ENCODE measurements at places on chromosomes 12 and 14.

GRCh38 chr14:86020841-86021240, 490.9 kb downstream of the FLRT2 start:
- no peak for DNase-seq

GRCh38 chr12:130916241-130916911, 37.3 kb upstream of the ADGRD1 start:
- DNase-seq, result no peak

GRCh38 chr14:74843653-74844052, 32.3 kb downstream of the PROX2 start:
- no peak for DNase-seq

DNA sequence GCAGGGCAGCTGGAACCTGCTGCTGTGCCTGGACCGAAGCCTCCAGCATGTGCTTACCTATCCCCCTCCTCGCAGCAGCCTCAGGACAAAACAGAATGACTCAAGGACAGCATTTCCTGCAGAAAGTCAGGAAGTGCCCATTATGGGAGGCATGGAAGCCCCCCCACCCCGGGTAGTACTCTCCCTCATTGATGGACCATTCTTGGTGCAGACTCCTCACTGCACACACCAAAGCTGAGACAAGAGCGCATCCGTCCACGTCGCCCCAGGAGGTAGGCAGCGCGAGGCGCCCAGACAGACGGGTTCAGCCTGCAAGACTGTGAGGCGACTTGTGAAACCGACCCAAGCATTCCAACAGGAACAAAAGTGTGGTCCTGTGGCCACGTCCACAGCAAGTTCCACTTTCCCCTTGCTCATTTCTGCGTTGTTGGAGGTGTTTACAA, 243.9 kb upstream of the ATXN7L3B start:
- DNase-seq, result no peak

- DNase-seq, result no peak
These were observed 185.6 kb upstream of the ARID2 start for GRCh38 chr12:45543887-45544286.

DNA sequence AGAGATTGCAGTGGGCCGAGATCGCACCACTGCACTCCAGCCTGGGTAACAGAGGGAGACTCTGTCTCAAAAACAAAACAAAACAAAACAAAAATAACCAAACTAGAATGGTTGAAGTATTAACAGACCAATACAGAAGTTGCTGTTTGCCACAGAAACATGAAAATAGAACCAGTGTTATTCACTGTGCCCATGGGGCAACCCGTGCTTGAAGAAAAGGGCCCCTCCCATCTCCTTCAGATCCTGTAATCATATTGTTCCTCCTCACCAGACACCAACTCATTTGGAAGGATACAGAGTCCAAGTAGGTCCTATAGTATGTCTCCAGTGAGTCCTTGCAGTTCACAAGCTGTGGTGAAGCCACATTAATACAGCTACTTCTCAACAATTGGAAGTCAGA, 30.9 kb downstream of the SLC35F4 start:
- no peak for DNase-seq

DNA sequence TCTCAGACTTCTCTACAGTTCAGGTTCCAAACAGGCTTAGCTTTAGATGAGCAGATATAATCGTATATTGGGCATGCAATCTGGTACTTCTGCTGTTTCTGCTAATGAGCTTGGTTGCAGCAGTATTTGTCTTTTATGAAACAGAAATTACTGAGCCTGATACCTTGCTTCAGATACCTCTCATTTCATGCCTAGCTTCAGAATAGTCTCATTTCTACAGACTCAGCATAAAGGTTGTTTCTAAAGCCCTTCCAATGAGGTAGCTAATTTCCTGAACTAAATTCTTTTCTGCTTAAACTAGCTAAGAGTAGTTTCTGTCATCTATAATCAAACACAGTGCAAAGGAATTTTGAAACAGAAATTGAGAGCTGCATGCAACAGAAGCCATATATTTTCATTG, 275.0 kb upstream of the KITLG start:
- no peak for DNase-seq

DNA sequence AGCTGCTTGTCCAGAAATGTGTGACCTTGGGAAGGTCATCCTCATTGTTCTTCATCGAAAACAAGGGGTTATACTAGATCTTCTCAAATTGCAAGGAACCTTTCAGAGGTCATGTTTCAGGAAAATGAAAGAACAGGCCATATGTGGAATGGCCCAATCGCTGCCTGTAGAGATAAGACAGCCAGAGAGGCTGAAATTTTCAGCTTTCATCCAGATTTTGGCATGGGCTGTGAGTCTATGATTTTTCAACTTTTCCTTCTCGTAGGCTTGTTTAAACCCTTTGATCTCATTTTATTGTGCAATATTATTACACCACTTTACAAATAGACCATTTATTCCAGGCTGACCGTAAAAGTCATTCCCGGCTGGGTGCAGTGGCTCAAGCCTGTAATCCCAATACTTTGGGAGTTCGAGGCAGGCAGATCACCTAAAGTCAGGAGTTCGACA, 17.1 kb upstream of the ATXN2 start:
- no peak for DNase-seq

- no peak for DNase-seq
These were observed 114.4 kb downstream of the PRICKLE1 start for GRCh38 chr12:42475106-42475505.

- DNase-seq, result no peak
These were observed 73.2 kb downstream of the CEP83 start for GRCh38 chr12:94386422-94386821.

GRCh38 chr14:38882533-38882932, 220.5 kb downstream of the SEC23A start:
- no peak for DNase-seq

- no peak for DNase-seq
These were observed 134.0 kb downstream of the TMEM117 start for GRCh38 chr12:43969882-43970281.

GRCh38 chr12:54384591-54385041, at the start of gene ZNF385A:
ZNF385A (minus strand) TSS chr12:54384733; CDS start chr12:54384514, 219 bp downstream.
- no peak for DNase-seq

GRCh38 chr14:98070536-98070935, 1201.5 kb downstream of the BCL11B start:
- no peak for DNase-seq

- no peak for DNase-seq
These were observed 52.2 kb downstream of the CHST11 start for GRCh38 chr12:104508752-104509446.

DNA sequence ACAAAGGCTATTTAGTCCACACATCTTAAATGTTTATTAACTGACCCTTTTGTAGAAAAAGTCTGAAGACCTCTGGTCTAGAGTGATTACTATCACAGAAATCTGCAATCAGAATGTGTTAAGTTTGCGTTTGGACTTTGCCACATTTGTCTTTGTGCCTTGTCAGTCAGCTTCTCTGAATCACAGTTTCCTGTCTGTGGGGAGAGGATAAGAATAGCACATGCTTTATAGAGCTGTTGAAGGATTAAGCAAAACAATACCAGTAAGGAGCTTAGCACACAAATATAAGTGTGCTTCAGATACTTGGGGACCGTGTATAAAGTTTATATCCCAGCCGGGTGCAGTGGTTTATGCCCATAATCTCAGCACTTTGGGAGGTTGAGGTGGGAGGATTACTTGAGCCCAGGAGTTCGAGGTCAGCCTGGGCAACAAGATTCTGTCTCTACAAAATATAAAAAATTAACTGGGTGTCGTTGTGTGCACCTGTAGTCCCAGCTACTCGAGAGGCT, 63.0 kb upstream of the BTG1 start:
- no peak for DNase-seq

DNA sequence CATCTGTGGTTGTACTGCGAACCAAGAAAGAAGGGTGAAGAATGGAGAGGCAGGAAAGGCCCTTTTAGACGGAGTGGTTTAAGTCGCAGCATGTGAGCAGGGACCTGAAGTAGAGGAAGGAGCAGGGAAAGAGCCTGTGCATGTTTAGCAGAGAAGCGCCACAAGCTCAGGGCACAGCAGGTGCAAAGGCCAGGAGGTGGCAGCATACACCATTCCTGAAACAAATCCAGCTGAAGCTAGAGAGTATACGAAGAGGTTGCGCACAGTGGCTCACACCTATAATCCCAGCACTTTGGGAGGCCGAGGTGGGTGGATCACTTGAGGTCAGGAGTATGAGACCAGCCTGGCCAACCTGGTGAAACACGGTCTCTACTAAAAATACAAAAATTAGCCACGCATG, 49.9 kb downstream of the HELB start:
- no peak for DNase-seq

GRCh38 chr12:122505419-122506051, 4.8 kb upstream of the ZCCHC8 start:
- no peak for DNase-seq

DNA sequence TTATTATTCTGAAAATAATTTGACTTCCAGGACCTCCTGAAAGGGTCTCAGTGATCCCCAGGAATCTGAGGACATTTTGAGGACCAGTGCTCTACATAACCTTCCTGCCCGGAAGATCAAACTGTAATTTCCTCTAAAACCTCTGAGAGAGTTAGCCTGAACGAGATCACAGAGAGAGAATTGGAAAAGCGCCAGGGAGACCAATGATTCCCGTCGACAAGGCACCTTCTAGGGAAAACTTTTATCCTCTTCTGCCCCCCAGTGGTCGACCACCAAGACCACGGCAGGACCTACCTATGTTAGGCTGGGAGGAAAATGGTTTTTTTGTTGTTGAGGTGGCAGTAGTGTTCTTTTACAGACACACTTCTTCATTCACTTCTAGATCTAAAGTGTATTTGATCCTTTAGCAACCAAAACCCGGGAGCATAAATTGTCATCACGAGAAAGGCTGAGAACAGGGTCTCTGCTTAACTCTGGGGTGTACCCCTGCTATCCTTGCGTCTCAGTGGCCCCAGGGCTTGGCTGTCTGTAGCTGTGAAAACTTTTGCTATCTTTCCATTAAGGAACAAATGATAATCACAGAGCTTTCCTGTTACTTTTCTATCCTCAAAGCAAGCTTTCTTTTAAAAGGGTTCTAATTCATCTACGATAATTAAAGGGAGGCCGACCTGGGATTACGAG, 62.9 kb upstream of the NID2 start:
- no peak for DNase-seq

GRCh38 chr12:130333341-130333740, 4.3 kb upstream of the PIWIL1 start:
- DNase-seq, result no peak

- DNase-seq, result no peak
These were observed 777.9 kb downstream of the TMEM121 start for GRCh38 chr14:106304271-106304670.

DNA sequence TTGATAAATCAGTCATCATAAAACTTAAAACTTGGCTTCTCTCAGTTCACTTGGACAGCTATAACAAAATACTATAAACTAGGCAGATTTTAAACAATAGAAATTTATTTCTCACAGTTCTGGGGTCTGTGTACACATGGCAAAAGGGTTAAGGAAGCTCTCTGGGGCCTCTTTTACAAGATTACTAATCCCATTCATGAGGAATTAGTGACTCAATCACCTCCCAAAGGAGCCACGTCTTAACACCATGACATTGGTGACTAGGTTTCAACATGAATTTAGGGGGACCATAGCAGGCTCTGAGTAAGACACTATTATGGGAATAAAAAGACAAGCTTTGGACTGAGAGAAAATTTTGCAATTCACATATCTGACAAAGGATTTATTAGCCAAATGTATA, 436.5 kb downstream of the PDZRN4 start:
- DNase-seq, result no peak

DNA sequence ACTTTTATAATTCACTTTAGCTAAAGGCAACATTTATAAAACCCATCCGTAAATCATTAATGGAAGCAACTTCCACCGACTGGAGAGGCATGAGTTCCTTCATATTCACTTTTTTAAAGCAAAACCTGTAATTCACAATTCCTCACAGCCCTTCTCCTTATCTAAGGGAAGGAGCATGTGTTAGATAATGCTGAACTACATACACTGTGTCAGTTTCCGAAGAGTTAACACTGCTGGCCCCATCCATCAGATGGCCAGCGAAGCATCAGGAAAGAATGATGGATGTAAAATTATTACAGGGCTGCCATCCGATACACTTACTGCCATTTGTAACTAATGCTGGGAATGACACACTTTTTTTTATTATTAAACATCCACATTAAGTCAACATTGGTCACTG, 392.8 kb downstream of the SOX5 start:
- no peak for DNase-seq

DNA sequence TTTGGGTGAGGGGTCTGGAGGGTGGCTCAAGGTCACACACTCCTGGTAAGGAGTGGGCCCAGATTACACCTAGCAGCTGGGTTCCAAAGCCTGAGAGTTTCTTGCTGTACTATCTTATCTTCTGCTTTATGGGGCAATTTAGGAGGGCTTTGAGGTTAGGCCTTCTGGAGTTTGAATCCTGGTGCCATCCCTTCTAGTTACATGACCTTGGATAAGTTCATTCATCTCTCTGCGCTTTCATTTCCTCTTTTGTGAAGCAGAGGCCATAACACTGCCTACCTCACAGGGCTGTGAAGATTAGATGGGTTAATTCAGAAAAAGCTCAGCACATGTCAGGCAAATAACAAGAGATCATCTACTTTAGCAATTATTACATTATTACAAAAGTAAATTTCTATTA, 7.4 kb upstream of the KRT77 start:
- DNase-seq, result no peak

DNA sequence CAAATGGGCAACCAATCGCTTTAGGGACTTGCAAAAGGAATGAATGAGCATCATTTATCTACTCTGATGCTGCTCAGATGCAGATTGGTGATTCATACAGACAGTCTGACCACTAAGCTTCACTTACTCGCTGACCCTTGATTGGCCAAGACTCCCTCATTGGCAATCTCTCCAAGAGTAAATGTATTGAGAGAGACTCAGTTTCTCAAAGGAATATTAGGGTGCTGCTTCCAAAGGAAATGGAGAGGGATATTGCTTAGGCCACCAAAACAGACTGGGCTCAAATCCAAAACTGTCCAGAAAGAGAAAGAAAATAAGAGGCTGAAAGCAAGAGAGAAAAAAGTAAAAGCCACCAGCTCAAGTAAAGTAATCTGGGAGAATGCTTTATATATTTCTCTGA, 785.2 kb downstream of the GALC start:
- no peak for DNase-seq

- no peak for DNase-seq
These were observed 217.9 kb upstream of the BTG1 start for GRCh38 chr12:92363295-92364146.

DNA sequence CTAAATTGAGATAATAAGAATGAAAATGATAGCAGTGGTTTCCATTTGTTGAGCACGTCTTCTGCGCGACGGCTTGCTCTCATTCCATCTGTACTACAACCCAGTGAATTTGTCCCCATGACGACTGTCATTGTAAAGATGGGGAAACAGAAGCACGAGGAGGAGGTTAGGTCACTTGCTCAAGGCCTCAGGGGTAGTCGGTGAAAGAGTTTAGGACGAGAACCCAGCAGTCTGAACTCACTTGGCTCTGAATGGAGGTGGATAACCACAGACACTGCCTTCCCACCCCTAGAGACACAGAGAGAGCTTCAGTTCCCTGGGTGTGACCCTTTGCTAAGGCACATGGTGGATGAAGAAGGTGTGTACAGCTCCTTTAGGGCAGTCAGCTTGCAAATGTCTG, 30.9 kb upstream of the PLEKHG3 start:
- no peak for DNase-seq

- no peak for DNase-seq
These were observed 10.7 kb upstream of the TBX3 start for GRCh38 chr12:114694436-114695304.

All from stimulated activated CD8-positive, alpha-beta memory T cell treated with anti-CD3 and anti-CD28 coated beads, Interleukin-15, amount 100 ng/mL, for 24 hours (primary cell).